ENCODE measurements at places on chromosomes 5 and 9. TPM values are rescaled to one million over a fixed set of nuclear protein-coding genes. Genes with fewer than 3 reads are reported as not detected.

DNA sequence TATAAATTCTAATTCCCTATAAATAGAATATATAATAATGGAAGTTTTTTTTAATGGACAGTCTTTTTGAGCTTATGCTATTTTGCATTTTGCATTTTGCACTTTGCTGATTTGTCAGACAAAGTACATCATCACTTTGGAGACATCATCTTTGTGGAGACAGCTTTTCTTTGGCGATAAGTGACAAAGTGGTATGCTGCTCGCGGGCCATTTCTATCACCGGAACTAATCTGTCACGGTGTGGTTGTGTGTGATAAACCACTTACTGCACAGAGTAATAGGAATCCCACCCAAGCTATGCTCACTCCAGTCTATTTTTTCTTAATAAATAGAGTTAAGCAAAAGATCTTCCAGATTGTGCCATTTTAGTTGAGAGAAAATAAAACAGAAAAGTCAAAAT, 133.1 kb downstream of the MACIR start:
- no peak overlapping the region for H3K4me3 ChIP-seq
- no peaks in the 10 kb centered on the region for H3K27me3 ChIP-seq
- peaks cover 22% of the 10 kb centered on the region for H3K4me1 ChIP-seq
- DNase-seq = no peak
- H3K36me3 ChIP-seq = no peaks in the 10 kb centered on the region

GRCh38 chr9:83636813-83637212, 13.9 kb downstream of the IDNK start:
- H3K27ac ChIP-seq = no peak overlapping the region
- H3K4me1 ChIP-seq = no peaks in the 10 kb centered on the region
- H3K36me3 ChIP-seq = no peaks in the 10 kb centered on the region
- DNase-seq = no peak
- no peak overlapping the region for H3K4me3 ChIP-seq

DNA sequence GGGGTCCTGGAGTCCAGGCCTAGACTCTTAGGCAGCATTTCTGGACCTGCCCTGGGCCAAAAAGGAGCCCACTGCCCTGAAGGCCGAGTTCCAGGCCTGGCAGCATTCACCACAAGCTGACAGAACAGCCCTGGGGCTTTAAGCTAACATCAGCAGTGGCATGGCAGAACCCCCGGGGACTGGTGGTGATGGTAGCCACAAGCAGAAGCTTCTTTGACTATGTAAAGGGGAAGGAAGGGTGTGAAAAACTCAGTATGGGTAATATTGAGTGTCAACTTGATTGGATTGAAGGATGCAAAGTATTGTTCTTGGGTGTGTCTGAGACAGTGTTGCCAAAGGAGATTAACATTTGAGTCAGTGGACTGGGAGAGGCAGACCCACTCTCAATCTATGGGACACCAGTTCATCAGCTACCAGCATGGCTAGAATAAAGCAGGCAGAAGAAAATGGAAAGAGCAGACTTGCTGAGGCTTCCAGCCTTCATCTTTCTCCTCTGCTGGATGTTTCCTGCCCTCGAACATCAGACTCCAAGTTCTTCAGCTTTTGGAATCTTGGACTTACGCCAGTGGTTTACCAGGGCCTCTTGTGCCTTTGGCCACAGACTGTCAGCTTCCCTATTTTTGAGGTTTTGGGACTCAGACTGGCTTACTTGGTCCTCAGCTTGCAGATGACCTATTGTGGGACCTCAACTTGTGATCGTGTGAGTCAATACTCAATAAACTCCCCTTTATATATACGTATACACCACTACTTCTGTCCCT, 661.0 kb upstream of the C9orf72 start:
- no peaks in the 10 kb centered on the region for H3K27me3 ChIP-seq
- no peaks in the 10 kb centered on the region for H3K36me3 ChIP-seq
- H3K27ac ChIP-seq = no peak overlapping the region
- DNase-seq = no peak
- no peaks in the 10 kb centered on the region for H3K4me1 ChIP-seq

- no peak overlapping the region for H3K27ac ChIP-seq
- no peaks in the 10 kb centered on the region for H3K27me3 ChIP-seq
- H3K4me3 ChIP-seq = no peak overlapping the region
- peaks cover 23% of the 10 kb centered on the region for H3K4me1 ChIP-seq
- DNase-seq = no peak
- no peaks in the 10 kb centered on the region for H3K36me3 ChIP-seq
These were observed 8.7 kb downstream of the GALNT10 start for GRCh38 chr5:154199263-154199662.

- no peak overlapping the region for H3K4me3 ChIP-seq
- H3K4me1 ChIP-seq = no peaks in the 10 kb centered on the region
- DNase-seq = peak; percentile 4
- no peak overlapping the region for H3K27ac ChIP-seq
- H3K36me3 ChIP-seq = no peaks in the 10 kb centered on the region
These were observed 818.5 kb downstream of the SEMA5A start for GRCh38 chr5:8727396-8727795.

DNA sequence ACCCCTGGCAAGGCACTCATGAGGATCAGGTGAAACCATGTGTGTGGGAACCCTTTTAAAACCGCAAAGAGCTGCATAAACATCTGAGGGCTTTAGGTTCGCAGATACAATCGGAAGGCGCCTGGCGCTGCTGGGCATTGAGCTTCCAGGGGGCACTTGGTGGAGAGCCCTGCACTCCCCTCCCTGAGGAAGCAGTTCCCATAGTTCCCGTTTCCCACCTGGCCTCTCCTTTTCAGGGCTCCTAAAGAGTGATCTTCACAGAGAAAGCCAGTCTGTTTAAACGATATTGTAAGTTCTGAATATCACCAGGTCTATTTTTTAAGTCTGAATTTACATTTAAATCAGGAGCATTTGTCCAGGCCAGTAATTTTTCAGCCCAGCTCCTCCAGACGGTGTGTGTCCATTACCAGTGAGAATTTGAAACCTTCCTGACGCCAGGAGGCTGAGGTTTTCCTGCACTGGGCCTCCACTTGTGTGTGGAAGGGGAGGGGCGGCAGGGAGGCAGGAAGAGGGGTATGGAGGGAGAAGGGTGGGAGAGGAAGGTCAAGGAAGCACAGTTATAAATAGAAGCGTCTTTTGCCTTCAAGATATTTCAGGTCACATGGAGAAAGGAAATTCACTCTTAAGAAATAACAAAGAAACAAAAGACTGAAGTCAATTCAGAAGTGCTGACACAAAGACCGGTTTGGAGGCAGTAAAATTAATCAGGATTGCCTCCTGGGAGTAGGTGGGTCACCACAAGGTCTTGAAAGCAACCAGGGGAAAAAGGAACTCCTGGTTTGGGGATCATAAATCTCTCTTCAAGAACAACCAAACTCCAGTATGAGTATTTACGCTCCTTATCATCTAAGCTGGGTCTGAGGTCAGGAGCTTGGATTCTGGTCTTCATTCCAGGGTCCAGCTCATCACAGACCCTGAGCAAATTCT, 14.3 kb upstream of the MGAT1 start:
- no peaks in the 10 kb centered on the region for H3K27me3 ChIP-seq
- H3K27ac ChIP-seq = peak overlapping the region; percentile 77
- no peak overlapping the region for H3K4me3 ChIP-seq
- no peaks in the 10 kb centered on the region for H3K36me3 ChIP-seq
- DNase-seq = peak; percentile 30
- peaks cover 10% of the 10 kb centered on the region for H3K4me1 ChIP-seq

GRCh38 chr5:158786390-158786789, 313.3 kb downstream of the EBF1 start:
- DNase-seq = no peak
- no peaks in the 10 kb centered on the region for H3K36me3 ChIP-seq
- no peak overlapping the region for H3K4me3 ChIP-seq
- no peaks in the 10 kb centered on the region for H3K4me1 ChIP-seq
- no peak overlapping the region for H3K27ac ChIP-seq
- H3K27me3 ChIP-seq = no peaks in the 10 kb centered on the region

DNA sequence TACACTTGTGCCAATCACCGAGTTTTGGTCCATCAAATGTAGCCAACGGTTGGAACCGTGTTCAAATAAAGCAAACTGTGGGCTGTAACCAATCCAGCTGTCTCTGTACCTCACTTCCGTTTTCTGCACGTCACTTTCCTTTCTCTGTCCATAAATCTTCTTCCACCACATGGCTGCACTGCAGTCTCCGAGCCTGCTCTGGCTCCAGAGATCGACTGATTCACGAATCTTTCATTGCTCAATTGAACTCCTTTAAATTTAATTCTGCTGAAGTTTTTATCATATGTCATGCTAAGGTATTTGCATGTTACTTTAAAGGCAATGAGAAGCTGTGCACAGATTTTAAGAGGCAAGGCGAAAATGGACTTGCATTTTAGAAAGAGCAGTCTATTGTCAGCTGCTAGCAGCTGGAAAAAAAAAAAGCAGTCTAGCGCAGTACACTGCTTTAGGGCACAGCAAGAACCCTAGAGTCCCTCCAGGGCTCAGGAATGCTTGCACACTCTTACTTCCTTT, 13.2 kb downstream of the TTC39B start:
- peak overlapping the region; percentile 66 for H3K27ac ChIP-seq
- DNase-seq = peak; percentile 35
- peaks cover 10% of the 10 kb centered on the region for H3K4me1 ChIP-seq

The AQP7 gene
- 3.8 TPM for total RNA-seq

The SPINK13 gene
- total RNA-seq = not detected

The C9 gene
- total RNA-seq = not detected

Measured in cardiac muscle cell (in vitro differentiated cells and primary cell).